ENCODE measurements at places on chromosomes 7 and 10. TPM values are rescaled to one million over a fixed set of nuclear protein-coding genes. Genes with fewer than 3 reads are reported as not detected.

- H3K27me3 ChIP-seq: no peaks in the 10 kb centered on the region
- peaks cover 18% of the 10 kb centered on the region for H3K4me1 ChIP-seq
- H3K4me3 ChIP-seq: peak overlapping the region; percentile 81
- DNase-seq: no peak
- peaks cover 4% of the 10 kb centered on the region for H3K36me3 ChIP-seq
- H3K27ac ChIP-seq: peak overlapping the region; percentile 61
Observed at GRCh38 chr7:149838992-149839408, 825 bp downstream of the ZNF862 start.

DNA sequence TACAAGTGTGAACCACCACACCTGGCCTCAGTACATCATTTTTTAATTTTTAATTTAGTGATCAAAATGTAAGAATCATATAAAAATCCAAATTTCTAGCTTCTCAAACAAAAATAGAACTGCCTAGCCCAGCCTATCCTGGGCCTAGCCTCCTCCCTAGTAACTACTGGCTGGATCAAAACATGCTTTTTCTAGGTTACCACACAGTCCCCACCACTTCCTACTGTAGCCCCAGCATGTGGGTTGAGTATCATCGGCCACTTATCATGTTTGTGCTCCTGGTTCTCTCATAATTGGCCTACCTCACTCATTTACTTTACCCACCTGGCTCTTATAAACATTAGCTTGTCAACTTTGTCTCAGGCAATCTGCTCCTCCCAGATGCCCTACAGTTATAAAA, 52.9 kb downstream of the DNAJC12 start:
- no peaks in the 10 kb centered on the region for H3K27me3 ChIP-seq
- no peak overlapping the region for H3K4me3 ChIP-seq
- H3K36me3 ChIP-seq: peaks cover 8% of the 10 kb centered on the region
- peak; percentile 42 for DNase-seq
- peak overlapping the region; percentile 15 for H3K27ac ChIP-seq

- peaks cover 5% of the 10 kb centered on the region for H3K4me1 ChIP-seq
- no peak overlapping the region for H3K4me3 ChIP-seq
- no peak for DNase-seq
- H3K36me3 ChIP-seq: no peaks in the 10 kb centered on the region
- H3K27me3 ChIP-seq: peaks cover 10% of the 10 kb centered on the region
Observed at GRCh38 chr10:132869621-132870020, 72.7 kb downstream of the CFAP46 start.

GRCh38 chr10:129914960-129915359, 49.1 kb downstream of the EBF3 start:
- H3K27ac ChIP-seq: no peak overlapping the region
- no peaks in the 10 kb centered on the region for H3K36me3 ChIP-seq
- no peak for DNase-seq
- H3K4me1 ChIP-seq: no peaks in the 10 kb centered on the region
- H3K27me3 ChIP-seq: no peaks in the 10 kb centered on the region
- no peak overlapping the region for H3K4me3 ChIP-seq

GRCh38 chr7:131011432-131011742, 277.4 kb upstream of the KLF14 start:
- H3K4me1 ChIP-seq: peaks cover 89% of the 10 kb centered on the region
- peaks cover 27% of the 10 kb centered on the region for H3K36me3 ChIP-seq
- H3K4me3 ChIP-seq: peak overlapping the region; percentile 72
- peak; percentile 42 for DNase-seq
- H3K27ac ChIP-seq: peak overlapping the region; percentile 97

DNA sequence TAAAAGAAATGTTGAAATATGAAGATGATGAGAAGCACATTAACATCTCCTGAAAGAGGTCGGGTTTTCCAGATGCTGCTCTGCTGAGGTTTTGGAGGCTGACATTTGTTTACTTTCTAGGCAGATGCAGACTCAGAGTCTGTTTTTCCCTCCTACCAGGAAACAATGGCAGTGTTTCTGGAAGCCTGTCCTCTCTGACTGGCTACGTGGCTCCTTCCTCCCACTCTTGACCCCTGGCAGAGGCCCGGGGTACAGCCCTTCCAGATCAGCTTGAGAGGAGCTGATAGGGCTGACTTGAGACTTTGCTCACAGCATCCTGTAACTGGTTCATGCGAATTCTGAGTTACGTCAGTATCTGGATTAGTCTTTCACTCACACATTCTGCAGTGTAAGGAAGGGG, 41.1 kb upstream of the IL15RA start:
- H3K4me1 ChIP-seq: peaks cover 54% of the 10 kb centered on the region
- peaks cover 92% of the 10 kb centered on the region for H3K36me3 ChIP-seq
- no peak for DNase-seq

GRCh38 chr7:151438864-151439601, 908 bp downstream of the CRYGN start:
- no peaks in the 10 kb centered on the region for H3K36me3 ChIP-seq
- H3K4me1 ChIP-seq: peaks cover 29% of the 10 kb centered on the region
- H3K27ac ChIP-seq: no peak overlapping the region
- no peaks in the 10 kb centered on the region for H3K27me3 ChIP-seq
- DNase-seq: no peak

DNA sequence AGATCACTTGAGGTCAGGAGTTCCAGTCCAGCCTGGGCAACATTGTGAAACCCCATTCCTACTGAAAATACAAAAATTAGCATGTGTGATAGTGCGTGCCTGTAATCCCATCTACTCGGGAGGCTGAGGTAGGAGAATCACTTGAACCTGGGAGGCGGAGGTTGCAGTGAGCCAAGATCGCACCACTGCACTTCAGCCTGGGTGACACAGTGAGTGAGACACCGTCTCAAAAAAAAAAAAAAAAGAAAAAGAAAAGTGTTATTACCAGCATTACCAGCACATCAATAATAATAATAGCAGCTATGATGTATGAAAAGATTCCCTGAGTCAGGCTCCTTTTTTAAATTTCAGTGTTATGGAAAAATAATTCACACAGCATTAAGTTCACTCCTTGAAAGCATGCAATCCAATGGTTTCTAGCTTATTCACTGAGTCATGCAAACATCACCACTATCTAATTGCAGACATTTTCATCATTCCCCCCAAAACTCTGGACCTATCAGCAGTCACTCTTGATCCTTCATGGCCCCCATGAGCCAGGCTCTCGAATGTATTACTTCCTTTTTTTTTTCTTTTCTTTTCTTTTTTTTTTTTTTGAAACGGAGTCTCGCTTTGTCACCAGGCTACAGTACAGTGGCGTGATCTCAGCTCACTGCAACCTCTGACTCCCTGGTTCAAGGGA, 228.4 kb downstream of the FANK1 start:
- H3K4me1 ChIP-seq: no peaks in the 10 kb centered on the region
- peaks cover 3% of the 10 kb centered on the region for H3K27me3 ChIP-seq
- DNase-seq: no peak
- H3K36me3 ChIP-seq: no peaks in the 10 kb centered on the region
- H3K27ac ChIP-seq: no peak overlapping the region

DNA sequence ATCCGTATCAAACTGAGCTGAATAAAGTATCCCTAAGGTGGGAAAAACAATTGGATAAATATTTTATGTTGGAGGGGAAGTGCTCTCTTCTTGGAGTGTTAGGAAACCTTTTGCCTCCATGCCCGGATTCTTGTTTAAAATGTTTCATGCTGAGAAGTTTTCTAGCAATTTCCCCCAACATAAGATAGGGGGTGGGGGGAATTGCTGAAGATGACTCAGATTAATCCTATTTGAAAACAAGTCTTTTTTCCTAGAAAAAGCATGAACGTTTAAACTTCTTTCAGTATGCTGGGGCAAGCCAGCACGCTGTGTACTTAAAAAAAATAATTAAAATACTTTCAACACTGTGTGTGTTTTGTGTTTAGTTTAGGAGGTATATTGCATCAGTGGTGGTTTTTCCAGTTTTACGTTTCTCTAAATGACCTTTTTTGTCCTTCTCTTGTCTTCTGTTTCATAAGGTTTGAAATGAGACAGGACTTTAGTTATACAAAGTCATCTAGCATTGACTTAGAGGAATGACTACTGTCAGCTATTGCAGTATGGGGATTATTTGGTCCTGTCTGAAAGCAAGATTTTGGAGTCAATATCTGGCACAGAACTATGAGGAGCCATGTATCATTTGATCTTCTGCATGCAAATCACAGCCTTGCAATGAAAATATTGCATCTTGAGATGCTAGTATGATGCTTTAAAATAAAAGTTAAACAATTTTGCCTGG, 295.9 kb downstream of the GATA3 start:
- H3K36me3 ChIP-seq: no peaks in the 10 kb centered on the region
- H3K4me1 ChIP-seq: no peaks in the 10 kb centered on the region
- no peaks in the 10 kb centered on the region for H3K27me3 ChIP-seq

DNA sequence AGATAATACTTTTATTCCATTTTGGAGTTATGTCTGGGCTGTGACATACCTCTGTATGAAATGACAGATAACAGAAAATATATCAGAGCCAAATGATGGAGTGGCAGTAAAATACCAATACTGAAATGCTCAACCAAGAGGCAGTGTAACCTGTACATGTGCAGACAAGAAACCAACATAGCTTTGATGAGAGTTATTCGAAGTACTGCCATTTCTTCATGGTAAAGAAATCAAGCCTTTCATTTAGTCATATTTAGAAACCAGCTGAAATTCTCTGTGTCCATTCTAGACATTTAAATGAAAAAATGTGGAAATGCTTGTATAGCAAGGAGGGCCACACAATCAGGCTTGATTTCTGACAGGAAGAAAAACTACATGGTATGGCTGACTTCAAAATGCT, 127.1 kb upstream of the PTPRZ1 start:
- no peak overlapping the region for H3K27ac ChIP-seq
- no peaks in the 10 kb centered on the region for H3K27me3 ChIP-seq
- no peaks in the 10 kb centered on the region for H3K36me3 ChIP-seq
- H3K4me3 ChIP-seq: no peak overlapping the region
- H3K4me1 ChIP-seq: no peaks in the 10 kb centered on the region

GRCh38 chr7:67518580-67518979, 521.9 kb downstream of the TYW1 start:
- no peak overlapping the region for H3K27ac ChIP-seq
- no peaks in the 10 kb centered on the region for H3K4me1 ChIP-seq
- no peaks in the 10 kb centered on the region for H3K36me3 ChIP-seq
- DNase-seq: no peak

- H3K4me3 ChIP-seq: no peak overlapping the region
- no peaks in the 10 kb centered on the region for H3K36me3 ChIP-seq
- DNase-seq: no peak
- no peak overlapping the region for H3K27ac ChIP-seq
- H3K4me1 ChIP-seq: no peaks in the 10 kb centered on the region
Observed at GRCh38 chr10:21334891-21335696, 190.4 kb downstream of the SKIDA1 start.

DNA sequence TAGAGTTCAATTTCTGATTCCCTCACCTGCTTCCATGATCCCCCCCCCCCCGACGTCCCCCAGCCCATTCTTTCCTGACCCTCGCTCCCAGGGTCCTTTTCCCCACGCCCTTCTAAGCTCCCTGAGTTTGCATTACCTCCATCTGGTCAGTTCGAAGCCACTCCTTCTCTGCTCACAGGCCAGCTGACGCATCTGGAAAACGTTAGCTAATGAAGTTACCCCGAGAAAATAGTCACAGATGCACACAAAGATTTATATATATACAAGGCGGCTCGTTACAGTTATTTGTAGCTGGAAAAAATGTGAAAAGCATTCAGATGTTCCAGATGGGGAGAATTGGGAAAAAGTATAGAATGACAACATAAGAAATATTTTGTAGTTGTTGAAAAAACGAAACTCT, 630.0 kb upstream of the FOXK1 start:
- no peak for DNase-seq
- H3K27me3 ChIP-seq: peaks cover 5% of the 10 kb centered on the region
- no peak overlapping the region for H3K4me3 ChIP-seq
- no peaks in the 10 kb centered on the region for H3K36me3 ChIP-seq
- no peak overlapping the region for H3K27ac ChIP-seq
- H3K4me1 ChIP-seq: no peaks in the 10 kb centered on the region

GRCh38 chr7:141356161-141356560, 195.0 kb upstream of the AGK start:
- no peak overlapping the region for H3K4me3 ChIP-seq
- H3K4me1 ChIP-seq: peaks cover 3% of the 10 kb centered on the region
- no peak for DNase-seq
- H3K27me3 ChIP-seq: no peaks in the 10 kb centered on the region
- no peak overlapping the region for H3K27ac ChIP-seq

DNA sequence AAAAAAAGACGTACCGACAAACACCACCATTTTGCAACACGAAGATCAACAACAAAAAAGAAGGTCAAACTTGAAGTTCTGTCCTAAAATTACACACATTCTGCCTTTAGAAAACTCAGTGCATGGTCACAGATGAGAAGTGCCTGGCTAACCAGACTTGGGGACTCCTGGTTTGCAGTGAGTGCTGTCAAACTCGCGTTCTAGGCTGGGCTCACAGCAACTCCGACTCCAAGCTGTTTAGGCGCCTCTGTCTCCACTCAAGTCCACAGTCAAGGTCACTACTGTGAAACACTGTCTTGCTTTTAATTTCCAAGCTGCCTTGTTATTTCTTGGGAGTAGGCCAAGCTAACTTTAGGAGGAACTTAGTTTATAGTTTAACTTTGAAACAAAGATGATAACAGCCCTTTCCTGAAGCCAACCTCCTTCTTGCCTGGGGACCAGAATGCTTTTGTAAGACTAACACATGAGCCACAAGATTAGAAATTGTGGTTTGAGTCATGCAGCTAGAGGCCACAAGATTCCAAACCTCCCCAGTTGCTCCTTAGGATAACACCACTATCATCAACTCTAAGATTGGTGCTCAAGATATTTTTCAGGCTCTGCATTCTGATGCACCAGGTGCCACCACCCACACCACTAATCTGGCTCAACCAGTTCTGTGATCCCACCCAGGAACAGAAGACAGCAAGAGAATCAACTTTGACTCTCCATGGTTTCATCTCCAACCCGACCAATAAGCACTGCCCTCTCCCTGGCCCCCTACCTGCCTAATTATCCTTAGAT, 1.1 kb upstream of the DNAAF5 start:
- H3K27ac ChIP-seq: peak overlapping the region; percentile 86
- H3K4me3 ChIP-seq: peak overlapping the region; percentile 86
- no peaks in the 10 kb centered on the region for H3K27me3 ChIP-seq

GRCh38 chr7:41885078-41885477, 182.2 kb upstream of the INHBA start:
- no peak for DNase-seq
- no peak overlapping the region for H3K27ac ChIP-seq
- peaks cover 33% of the 10 kb centered on the region for H3K36me3 ChIP-seq
- no peaks in the 10 kb centered on the region for H3K27me3 ChIP-seq

DNA sequence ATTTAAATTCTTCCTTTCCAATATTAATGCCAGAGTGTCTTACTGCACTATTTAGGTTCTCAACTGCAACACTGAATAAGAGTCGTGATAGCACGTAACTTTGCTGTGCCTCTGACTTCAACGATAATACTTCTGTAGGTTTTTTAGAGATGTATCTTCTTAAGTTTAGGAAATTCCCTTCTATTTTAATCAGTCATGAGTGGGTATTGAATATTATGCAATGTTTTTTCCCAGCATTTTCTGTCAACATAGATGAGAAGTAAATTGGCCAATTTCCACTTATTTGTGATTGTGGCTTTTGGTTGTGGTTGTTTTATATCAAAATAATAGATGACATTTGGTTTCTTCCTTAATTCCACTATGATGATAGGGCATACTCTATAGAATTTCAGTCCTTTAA, 6.7 kb upstream of the STK17A start:
- peaks cover 7% of the 10 kb centered on the region for H3K4me1 ChIP-seq
- H3K4me3 ChIP-seq: no peak overlapping the region
- H3K36me3 ChIP-seq: no peaks in the 10 kb centered on the region
- H3K27ac ChIP-seq: no peak overlapping the region

Gene IQUB
- 0.06 TPM for total RNA-seq

Gene TMEM178B
- total RNA-seq: 0.21 TPM

Gene ARHGEF5
- total RNA-seq: 13.3 TPM

Gene OR2A12
- total RNA-seq: not detected

Gene PTPN20
- total RNA-seq: 2.6 TPM

Gene CCDC186
- total RNA-seq: 10.3 TPM

Gene CD36
- not detected for total RNA-seq

Gene COL17A1
- not detected for total RNA-seq

Gene GRB10
- total RNA-seq: 2.4 TPM

Data from activated naive CD8-positive, alpha-beta T cell treated with anti-CD3 and anti-CD28 coated beads for 36 hours (primary cell).